GM12891 (cell line): ENCODE measurements at places on chromosomes 1 and 21.

GRCh38 chr1:110308247-110308646 lies 30.9 kb upstream of the RBM15 start:
- DNase-seq = no peak

DNA sequence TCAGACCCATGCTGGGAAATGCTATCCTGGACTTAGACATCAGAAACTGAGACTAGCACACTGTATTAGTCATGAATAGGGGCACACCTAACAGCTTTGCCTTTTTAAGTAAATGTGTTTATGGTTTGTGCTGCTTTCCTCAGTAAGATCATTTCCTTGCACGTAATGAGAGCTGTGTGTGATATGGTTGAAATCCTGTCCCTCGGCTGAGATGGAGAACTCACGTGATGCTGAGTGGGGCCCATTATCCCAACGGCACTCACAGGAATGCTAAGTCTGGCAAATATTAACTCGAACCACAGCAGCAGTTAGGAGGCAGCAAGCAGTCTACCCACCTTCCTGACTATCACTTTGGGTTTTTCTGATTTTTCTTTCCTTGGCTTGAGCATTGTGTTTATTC lies 38.2 kb downstream of the BCL9 start:
- no peak for DNase-seq

DNA sequence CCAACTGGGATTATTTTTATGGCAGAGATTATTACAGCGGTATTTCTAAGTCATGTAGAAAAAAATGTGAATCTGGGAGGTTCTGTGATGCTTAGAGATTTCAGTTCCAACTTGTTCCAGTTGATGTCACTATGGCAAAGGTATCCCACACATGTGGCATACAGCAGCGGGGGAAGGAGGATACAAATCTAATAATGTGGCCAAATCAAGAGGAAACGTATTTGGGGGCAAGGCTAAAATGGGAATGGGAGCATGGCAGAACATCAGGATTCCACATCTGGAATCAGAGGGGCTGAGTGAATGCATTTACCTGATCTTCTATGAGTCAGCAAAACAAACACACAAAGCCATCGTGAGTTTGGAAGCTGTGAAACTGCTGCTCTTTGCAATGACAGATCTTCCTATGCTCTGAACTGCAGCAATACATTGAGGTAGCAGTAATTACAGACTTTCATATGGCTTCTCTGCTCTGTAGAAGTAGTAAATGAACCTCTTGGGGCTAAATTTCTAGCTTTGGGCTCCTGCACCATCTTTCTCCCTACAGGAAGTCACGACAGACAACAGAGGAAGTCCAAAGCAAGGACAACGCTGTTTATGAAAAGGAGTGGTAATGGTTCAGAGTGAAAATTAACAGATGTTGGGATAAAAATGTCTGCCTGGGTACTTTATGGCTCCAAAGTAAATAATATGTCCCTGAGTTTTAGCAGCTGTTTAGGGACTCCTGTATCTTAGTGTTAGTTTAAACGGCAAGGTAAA lies 55.5 kb downstream of the GABPA start:
- no peak for DNase-seq

DNA sequence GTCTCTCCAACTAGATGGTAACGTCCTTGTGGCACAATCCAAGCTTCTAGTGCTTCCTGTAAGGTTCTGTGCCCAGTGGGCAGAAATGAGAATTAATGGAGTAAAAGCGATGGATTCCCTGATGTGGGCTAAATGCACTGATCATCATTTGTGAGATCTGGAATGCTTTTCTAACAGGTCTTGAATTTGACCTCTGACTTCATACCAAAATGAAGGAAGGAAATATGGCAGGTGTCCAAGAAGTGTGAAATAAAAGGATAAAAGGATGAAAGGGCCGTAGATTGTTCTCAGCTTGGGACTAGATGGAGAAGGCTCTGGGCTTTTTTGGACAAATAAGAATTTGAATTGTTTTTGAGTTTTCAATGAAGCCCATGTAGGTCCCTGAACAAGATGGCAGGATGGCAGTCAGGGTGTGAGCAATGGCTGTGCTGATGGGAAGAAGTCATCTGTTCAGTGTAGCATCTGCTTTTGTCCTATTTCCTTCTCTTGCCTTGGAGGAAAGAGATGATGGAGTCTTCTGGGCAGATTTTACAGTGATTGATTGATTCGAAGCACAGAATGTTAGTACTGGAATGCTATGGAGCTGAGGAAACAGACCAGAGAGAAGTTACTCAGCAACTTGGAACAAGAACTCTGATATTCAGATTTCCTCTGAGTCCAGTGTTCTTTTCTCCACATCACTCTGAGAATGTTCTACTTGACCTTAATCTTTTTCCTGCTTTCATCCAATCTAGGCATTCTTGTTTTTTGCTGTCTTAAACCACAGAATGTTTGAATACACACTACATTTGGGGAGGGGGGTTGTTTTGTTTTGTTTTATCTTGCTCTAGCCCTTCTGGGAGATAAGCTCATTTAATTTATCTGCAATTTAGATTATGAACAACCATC lies 286.0 kb downstream of the HLX start:
- DNase-seq = no peak

- no peak for DNase-seq
Measured at GRCh38 chr1:57839067-57839466, 415.2 kb upstream of the DAB1 start.

GRCh38 chr1:186144505-186144904 lies 230.5 kb downstream of the TPR start:
- no peak for DNase-seq

- peak; percentile 46 for DNase-seq
Measured at GRCh38 chr1:52636721-52637695, 4.0 kb downstream of the SHISAL2A start.

GRCh38 chr1:197390856-197391255 lies 122.8 kb downstream of the CRB1 start:
- no peak for DNase-seq

DNA sequence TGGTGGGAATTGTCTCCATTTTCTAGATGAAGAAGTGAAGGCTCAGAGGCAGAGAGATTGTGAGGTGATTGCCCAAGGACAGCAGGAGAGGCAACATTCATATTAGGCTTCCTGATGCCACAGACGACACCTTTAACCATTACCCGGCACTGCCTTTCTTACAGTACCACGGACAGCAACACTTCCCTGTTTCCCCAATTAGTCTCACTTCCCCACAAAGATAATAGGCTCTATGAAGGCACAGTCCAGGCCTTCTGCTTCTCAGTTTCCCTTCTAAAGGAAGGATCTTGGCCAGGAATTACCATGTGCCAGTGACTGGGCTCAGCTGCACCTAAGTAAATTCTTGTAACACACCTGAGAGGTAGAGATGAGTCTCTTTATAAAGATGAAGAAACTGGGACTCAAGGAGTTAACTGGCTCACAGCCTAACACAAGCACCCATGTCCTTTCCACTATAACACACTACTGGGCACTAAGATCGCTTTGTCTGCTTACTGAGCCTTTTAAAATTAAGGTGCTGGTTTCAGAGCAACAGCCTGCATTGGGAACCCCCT lies 9.6 kb downstream of the IGSF9 start:
- no peak for DNase-seq

GRCh38 chr21:44510508-44511218 lies 29.3 kb downstream of the KRTAP10-1 start:
- peak; percentile 97 for DNase-seq
